ENCODE measurements at places on chromosomes 6 and 20.

GRCh38 chr6:150202404-150202803 is 59.6 kb downstream of the PPP1R14C start:
- no peak overlapping the region for H3K4me3 ChIP-seq
- H3K36me3 ChIP-seq: no peaks in the 10 kb centered on the region
- peaks cover 14% of the 10 kb centered on the region for H3K27me3 ChIP-seq
- H3K4me1 ChIP-seq: peaks cover 14% of the 10 kb centered on the region

GRCh38 chr6:148146717-148147462 is 195.7 kb upstream of the SASH1 start:
- H3K27ac ChIP-seq: no peak overlapping the region
- no peaks in the 10 kb centered on the region for H3K36me3 ChIP-seq
- H3K27me3 ChIP-seq: no peaks in the 10 kb centered on the region

DNA sequence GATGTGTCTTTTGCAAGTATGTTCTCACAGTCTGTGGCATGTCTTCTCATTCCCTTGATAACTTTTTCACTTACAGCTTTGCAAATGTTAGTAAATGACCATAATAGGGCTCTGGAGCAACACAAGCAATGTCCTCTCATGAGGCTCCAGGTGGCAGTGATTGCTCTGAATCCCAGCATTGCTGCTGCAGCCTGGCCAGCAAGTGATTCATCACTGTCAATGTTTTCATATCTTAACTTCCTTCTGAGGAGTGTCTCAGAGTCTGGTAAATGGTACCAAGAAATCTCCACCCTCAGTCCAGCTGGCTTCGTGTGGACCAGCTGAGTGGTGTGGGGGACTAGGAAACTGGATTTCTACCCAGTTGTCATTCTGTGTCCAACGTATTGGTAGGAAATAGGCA is 139.6 kb downstream of the MYLK4 start:
- no peaks in the 10 kb centered on the region for H3K36me3 ChIP-seq
- H3K4me3 ChIP-seq: no peak overlapping the region
- DNase-seq: no peak
- peaks cover 2% of the 10 kb centered on the region for H3K4me1 ChIP-seq

DNA sequence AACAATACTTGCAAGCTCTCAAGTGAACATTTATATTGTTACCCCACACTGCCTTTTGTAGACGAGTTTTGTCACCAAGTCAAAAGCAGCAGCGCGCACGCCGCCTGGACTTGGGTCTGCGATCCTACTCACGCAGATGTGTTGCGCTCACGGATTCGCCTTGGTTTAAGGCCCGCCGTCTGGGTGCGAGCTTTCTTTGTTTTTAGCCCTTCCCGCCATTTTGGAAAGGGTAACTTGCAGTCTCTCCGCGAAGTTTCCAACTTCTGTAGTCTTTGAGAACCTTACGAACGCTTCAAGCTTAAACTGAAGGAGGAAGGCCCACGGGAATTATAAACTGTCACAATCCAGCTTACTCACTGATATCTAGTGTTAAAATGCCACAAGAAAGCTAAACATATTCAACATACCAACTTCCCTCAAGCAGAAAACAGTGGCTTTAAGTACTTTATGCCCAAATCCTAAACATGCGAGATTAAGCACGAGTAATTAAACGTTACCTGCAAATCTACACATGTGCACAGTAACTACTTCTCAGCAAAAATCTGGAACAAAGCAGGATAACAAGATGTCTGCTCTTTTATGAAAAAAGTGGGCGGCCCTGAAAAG is 80.4 kb upstream of the BTN3A2 start:
- no peak for DNase-seq
- peak overlapping the region; percentile 100 for H3K27ac ChIP-seq
- peak overlapping the region; percentile 86 for H3K4me3 ChIP-seq
- H3K36me3 ChIP-seq: peaks cover 3% of the 10 kb centered on the region
- no peaks in the 10 kb centered on the region for H3K27me3 ChIP-seq
- peaks cover 12% of the 10 kb centered on the region for H3K4me1 ChIP-seq

GRCh38 chr6:112149719-112150263 is 62.4 kb downstream of the FAM229B start:
- no peak overlapping the region for H3K27ac ChIP-seq
- no peak overlapping the region for H3K4me3 ChIP-seq
- no peaks in the 10 kb centered on the region for H3K27me3 ChIP-seq
- peaks cover 9% of the 10 kb centered on the region for H3K4me1 ChIP-seq
- no peaks in the 10 kb centered on the region for H3K36me3 ChIP-seq

DNA sequence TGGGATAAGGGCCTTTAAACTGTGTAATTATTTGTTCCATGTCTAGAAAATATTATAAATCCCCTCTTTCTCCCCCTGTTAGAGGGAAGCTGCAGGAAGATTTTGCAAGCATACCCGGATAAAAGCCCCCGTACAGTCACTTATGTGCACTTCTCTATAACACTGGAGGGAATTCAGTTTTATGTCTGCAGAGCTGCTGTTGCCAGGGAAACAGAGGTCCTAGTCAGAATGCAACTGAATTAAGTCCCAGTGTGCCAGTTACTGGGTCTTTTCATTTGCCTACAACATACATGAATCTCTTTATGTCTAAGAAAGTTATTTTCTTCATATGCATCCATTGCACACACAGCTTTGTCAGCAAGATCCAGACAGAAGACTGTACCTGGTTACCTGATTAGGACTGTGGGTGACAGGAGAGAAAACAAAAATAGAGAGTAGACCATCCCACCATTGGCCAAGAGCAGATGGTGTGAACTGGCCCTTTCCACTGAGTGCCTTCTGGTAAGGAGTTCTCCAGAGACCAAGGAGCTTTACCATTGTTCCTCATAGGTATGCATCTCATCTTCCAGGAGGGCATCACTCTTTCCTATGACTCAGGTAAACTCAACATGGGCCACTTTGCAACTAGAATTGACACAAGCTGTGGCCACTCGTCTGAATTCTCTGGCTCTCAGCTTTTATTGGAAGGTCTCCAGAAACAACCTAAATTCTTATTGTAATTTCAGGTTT is 180.8 kb upstream of the PHACTR1 start:
- no peak overlapping the region for H3K4me3 ChIP-seq
- H3K27me3 ChIP-seq: peaks cover 3% of the 10 kb centered on the region
- no peak for DNase-seq

- H3K27me3 ChIP-seq: peaks cover 47% of the 10 kb centered on the region
- peak; percentile 65 for DNase-seq
Measured at GRCh38 chr20:59495894-59496510, 108.3 kb upstream of the PHACTR3 start.

DNA sequence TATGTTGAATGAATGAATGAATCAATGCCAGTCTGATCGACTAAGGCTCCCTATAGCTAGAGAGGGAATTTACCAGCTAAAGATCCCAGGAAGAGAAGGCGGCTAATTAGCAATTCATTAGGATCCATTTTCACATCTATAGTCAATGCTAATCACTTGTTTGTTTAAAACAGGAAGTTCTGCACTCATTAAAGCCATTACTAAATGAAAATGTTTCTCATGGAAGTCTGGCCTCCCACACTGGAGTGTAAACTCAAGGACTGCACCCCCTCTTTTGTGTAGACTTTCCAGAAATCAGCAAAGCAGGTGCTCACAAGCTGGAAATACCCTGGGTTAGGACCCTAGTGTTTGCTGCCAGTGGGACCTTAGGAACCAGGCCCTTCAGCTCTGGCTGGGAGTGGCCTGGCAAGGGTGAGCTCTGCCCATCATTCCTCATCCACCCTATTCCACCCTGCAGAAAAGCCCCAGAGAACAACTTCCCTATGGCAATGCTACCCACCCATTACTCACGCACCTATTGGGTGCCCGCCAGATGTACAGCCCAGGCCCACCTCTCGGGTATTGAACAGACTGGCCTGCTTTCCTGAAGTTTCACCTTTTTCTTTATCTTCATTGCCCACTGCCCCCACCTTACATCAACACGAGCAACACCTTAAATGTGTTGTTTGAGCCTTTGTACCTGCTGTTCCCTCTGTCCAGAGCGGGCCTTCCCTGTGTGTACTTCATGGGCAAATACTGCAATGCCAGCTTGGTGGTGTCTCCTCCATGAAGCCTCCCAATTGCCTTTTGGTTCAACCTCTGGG is 60.8 kb downstream of the TTI1 start:
- no peak overlapping the region for H3K27ac ChIP-seq
- no peaks in the 10 kb centered on the region for H3K27me3 ChIP-seq
- DNase-seq: no peak
- peaks cover 2% of the 10 kb centered on the region for H3K36me3 ChIP-seq
- H3K4me3 ChIP-seq: no peak overlapping the region

All from progenitor cell of endocrine pancreas (in vitro differentiated cells).